ENCODE measurements at places on chromosomes 6 and 20. TPM values are rescaled to one million over a fixed set of nuclear protein-coding genes. Genes with fewer than 3 reads are reported as not detected.

The ACOT13 gene
- total RNA-seq, result 25.6 TPM

The PCSK2 gene
- total RNA-seq, result not detected

The RAB32 gene
- 0.32 TPM for total RNA-seq

The UBE2C gene
- 219 TPM for total RNA-seq

The CALHM4 gene
- total RNA-seq, result not detected

The FIG4 gene
- 9.0 TPM for total RNA-seq

The PLN gene
- total RNA-seq, result not detected

The DYNLT2 gene
- total RNA-seq, result 3.3 TPM

The PLCB1 gene
- 2.4 TPM for total RNA-seq

The SRMS gene
- not detected for total RNA-seq

The SEMG1 gene
- not detected for total RNA-seq

The HTR1B gene
- not detected for total RNA-seq

The NKAIN4 gene
- not detected for total RNA-seq

The LPA gene
- not detected for total RNA-seq

The CST4 gene
- not detected for total RNA-seq

The HLA-DQB1 gene
- total RNA-seq, result 72.9 TPM

The CST5 gene
- not detected for total RNA-seq

The BNIP5 gene
- total RNA-seq, result not detected

The LZTS3 gene
- total RNA-seq, result 0.70 TPM

The PNLDC1 gene
- total RNA-seq, result 1.4 TPM

The ABCF1 gene
- total RNA-seq, result 73.8 TPM

The OR2B6 gene
- total RNA-seq, result 0.23 TPM

The ASIP gene
- not detected for total RNA-seq

The C6orf132 gene
- 0.18 TPM for total RNA-seq

The CNR1 gene
- total RNA-seq, result not detected

The JPH2 gene
- total RNA-seq, result not detected

The ERVFRD-1 gene
- not detected for total RNA-seq

The BPIFB1 gene
- total RNA-seq, result not detected

The ZNF76 gene
- total RNA-seq, result 55.0 TPM

The GNAS-AS1 gene
- 1.8 TPM for total RNA-seq

The CD24 gene
- not detected for total RNA-seq

The TSBP1 gene
- not detected for total RNA-seq

Data from activated CD8-positive, alpha-beta memory T cell treated with anti-CD3 and anti-CD28 coated beads, Interleukin-2, amount 10 ng/mL, durations not matched to agents 7 days and 5 days (primary cell).